WERI-Rb-1 (cell line): ENCODE measurements at places on chromosomes 16 and 17.

- DNase-seq, result no peak
These were observed 10.7 kb downstream of the UQCRC2 start for GRCh38 chr16:21963887-21964286.

GRCh38 chr16:31267332-31268032 is 7.7 kb downstream of the ITGAM start:
- no peak for DNase-seq

DNA sequence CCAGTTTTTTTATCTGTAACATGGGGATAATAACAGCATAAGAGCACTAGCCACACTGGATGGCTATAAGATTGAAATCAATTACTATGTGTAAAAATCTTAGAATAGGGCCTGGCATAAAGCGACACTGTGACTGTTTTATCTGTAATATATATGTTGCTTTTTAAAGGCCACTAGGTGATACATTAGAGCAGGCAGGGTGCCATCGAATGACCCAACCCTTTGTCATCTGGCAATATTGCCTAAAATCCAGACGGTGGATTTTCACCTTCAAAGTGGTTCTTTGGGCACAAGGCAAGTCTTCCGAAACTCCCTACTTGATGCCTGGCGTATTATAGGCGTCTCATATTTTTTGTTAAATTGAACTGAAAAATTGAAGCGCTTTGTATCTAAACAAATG is 69.1 kb downstream of the PRKCA start:
- no peak for DNase-seq

GRCh38 chr16:85027958-85028684 is 526 bp downstream of the KIAA0513 start:
- DNase-seq, result peak; percentile 18

DNA sequence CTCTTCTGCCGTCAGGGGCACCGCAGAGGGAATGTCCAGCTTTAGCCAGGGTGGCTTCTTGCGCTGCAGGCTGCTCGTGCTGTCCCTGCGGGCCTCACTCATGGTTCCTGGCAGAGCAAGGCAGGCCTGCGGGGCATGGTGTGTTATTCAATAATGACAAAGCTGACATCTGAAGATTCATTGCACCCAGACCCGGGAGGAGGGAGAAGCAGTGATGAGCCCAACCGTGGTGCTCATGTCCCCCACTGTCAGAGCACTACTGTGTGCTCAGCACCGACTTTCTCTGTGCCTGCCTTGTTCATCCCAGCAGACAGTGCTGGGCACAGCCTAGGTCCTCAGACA is 7.5 kb downstream of the RHBDF1 start:
- DNase-seq, result no peak

DNA sequence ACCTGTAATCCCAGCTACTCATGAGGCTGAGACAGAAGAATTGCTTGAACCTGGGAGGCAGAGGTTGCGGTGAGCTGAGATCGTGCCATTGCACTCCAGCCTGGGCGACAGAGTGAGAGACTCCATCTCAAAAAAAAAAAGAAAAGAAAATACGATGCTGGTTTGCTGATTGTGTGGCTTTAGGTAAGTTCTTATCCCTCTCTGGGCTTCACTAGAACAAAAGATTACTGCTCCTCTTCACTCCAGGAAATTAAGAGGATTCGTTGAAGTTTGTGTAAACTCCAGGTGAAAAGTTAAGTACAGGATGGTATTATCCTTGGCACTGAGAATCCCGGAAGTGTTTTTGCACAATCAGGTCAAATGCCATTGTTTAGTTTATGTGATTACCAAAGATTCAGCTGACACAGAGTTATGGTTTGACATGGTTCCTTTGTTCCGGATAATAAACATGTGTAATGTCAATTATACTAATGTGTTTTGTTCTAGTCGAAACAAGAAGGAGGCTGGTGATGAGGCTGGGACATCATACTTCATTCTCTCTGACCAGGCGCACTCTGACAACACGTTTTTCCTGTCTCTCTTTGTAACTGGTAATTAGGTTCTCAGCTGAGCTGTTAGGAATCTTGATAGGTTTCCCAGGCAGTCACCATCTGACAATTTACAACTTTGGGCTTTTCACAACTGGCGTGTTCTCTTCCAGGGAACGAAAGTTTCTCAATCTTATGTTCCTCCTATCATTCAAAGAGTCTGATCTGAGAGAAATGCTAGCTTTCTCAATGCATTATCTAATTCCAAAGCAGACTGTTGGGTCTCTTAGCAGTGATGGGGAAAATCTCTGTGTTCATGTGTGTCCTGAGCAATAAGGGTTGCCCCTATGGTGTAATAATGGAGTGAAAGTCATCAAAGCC is 10.8 kb upstream of the TAOK1 start:
- DNase-seq, result no peak

DNA sequence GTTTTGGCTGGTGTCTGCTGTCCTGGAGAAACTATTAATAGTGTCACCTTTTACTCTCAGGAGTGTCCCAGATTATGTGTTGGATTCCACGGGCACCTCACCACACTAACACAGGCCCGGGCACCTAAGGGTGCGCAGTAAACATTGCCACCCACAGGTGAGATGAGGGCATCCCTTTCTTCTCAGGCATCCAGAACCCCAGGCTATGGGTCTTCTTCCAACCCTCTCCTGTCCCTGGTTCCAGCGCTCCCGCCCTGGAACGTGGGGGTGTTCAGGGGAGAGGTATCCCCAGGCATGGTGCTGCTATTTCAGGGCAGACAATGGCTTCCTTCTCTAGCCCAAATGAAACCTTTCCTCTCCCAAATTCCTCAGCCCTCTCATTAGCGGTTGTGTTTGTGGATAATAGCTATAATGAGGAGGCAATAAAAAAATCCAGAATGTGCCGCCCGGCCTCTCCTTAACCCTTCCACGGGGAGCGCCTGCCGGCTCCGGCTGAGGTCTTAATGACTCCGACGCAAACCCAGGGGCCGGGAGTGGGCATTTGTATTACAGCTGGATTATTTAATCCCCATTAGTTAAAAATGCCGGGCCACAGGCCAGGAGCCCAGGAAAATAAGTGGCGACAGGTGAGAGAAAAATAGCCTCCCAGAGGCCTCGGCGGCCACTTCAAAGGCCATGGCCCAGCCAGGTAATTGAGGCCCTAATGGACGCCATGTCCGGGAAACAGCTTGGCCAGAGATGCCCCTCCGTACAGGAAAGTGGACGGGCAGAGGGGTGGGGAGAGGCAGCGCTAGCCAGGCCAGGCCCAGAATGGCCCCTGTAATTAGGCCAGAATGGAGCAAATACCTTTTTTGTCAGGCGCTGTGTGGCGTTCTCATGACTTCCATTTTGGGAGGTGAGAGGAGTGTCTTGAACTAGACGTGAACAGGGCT is 102.8 kb downstream of the IRX5 start:
- DNase-seq, result no peak

GRCh38 chr17:47620503-47621245 is 29.0 kb upstream of the KPNB1 start:
- no peak for DNase-seq

GRCh38 chr17:7292729-7293128 is 1.7 kb downstream of the YBX2 start:
- DNase-seq, result no peak

GRCh38 chr16:6018848-6019489 is 921.4 kb upstream of the EEF2KMT start:
- peak; percentile 46 for DNase-seq

DNA sequence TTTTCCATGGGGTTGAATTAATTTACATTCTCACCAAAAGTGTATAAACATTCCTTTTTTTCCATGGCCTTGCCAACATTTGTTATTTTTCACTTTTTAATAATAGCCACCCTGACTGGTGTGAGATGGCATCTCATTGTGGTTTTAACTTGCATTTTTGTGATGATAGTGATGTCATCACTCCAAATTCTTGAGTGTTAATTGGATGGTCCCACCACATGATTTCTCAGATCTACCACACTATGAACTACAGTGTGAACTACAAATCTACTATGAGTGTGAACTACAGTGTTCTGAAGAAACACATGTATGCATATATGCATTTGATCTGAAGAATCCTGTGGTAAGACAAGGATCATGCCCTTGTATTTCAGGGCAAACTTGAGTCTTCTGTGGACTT is 340.1 kb downstream of the ABCC12 start:
- no peak for DNase-seq

GRCh38 chr17:74515941-74516340 is 15.3 kb downstream of the CD300LB start:
- no peak for DNase-seq

DNA sequence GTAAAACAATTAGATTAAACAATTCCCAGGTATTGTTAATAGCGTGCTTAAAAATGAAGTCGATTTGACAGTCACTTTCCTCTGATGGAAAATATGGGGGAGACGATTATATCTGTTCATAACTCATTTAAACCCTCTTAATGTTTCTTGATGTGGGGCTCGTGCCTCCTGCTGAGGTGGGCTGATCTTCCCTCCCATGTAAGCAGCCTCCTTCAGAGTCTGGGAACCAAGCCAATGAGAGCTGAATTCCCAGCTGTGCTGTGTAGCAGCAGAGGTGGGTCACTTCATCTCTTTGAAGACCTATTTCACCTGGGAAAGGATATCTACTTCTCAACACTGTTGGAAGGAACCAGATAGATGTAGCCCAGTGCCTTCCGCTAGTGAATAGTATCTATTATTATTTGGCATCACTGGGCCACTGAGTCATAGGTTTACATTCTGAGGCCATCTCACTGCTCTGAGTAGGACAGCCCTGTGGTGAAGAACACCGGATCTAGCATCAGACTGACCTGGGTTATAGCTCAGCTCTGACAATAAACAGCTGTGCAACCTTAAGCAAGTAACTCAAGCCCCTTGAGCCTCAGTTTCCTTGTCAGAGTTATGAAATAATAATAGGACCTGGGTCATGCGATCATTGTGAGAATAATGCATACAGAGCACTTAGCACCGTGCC is 85.3 kb upstream of the C16orf82 start:
- DNase-seq, result no peak

GRCh38 chr17:60148373-60148772 is 1.4 kb upstream of the CA4 start:
- DNase-seq, result no peak

- peak; percentile 53 for DNase-seq
These were observed at the start of gene LRRC75A for GRCh38 chr17:16491703-16492612. TSS of gene LRRC75A (minus strand) at chr17:16492193. CDS start at chr17:16491990, 203 bp downstream.

- no peak for DNase-seq
These were observed 27.7 kb downstream of the ABCA8 start for GRCh38 chr17:68927516-68927915.

DNA sequence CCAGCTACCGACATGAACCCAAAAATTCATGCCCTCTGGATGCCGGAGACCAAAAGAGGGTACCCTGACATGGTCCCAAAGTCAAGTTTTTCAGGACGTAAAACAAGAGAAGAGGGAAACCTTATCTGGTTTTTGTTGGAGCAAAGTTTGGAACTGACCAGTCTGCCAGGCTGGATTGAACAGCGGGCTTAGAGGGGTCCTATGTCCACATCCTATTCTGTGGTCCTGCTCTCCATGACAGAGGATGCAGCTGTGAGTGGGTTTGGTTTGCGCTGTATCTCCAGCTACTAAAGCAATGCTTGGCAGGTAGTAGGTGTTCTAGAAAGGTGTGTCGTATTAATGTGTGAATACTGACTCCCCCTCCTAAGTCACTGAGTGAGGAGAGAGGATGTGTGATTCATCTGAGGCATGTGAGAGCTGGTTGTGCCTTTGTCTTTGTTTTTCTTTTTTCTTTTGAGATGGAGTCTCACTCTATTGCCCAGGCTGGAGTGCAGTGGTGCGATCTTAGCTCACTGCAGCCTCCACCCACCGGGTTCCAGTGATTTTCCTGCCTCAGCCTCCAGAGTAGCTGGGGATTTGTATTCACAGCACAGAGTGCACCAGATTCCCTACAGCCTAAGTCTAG is 31.0 kb downstream of the PMM2 start:
- no peak for DNase-seq

GRCh38 chr17:19482576-19482975 is 51.1 kb upstream of the SLC47A1 start:
- no peak for DNase-seq

DNA sequence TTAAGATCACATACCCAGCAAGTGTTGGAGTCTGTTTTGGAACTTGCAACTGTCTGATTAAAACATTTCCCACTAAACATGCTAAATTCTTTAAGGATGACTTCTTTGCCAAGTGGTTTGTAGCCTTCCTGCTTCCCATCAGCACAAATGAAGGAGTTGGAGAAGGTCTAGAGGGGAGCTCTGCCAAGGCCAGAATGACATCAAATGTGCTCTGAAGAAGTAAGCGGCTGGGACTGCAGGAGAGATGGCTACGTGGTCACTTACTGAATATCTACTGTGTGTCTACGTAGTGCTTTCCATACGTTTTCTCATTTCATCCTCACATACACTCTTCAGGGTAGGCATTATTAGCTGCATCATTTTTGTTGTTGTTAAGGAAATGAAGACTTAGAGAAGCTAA is 135.7 kb upstream of the NLRP1 start:
- DNase-seq, result no peak

- DNase-seq, result no peak
These were observed 4.6 kb upstream of the PIEZO1 start for GRCh38 chr16:88789594-88789993.

- no peak for DNase-seq
These were observed 122.9 kb downstream of the CLEC16A start for GRCh38 chr16:11067266-11067665.

GRCh38 chr16:88170528-88170991 is 212.2 kb upstream of the ZNF469 start:
- no peak for DNase-seq
